ENCODE measurements at places on chromosomes 6 and 20.

DNA sequence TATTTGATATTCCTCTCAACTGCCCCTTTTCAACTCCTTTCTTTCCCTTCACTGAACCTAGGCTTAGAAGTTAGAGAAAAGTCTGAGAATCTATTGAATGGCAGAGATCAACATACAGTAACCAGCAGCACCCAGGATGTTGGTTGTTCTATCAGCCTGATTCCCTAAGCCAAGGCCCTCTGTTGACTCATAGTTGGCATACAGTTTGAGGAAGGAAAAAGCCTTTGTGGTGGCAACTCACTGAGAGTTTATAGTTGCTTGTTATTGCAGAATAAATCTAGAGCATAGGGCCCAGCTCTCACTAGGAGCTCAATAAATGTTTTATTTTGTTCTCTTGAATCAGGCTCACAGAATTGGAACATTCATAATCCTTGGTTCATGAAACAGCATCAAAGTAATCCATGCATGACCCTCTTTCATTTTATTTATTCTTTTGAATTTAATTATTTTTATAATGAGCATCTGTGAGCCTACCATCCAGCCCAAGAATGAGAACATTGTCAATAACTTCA is 119.1 kb upstream of the ADGRF1 start:
- DNase-seq = no peak

DNA sequence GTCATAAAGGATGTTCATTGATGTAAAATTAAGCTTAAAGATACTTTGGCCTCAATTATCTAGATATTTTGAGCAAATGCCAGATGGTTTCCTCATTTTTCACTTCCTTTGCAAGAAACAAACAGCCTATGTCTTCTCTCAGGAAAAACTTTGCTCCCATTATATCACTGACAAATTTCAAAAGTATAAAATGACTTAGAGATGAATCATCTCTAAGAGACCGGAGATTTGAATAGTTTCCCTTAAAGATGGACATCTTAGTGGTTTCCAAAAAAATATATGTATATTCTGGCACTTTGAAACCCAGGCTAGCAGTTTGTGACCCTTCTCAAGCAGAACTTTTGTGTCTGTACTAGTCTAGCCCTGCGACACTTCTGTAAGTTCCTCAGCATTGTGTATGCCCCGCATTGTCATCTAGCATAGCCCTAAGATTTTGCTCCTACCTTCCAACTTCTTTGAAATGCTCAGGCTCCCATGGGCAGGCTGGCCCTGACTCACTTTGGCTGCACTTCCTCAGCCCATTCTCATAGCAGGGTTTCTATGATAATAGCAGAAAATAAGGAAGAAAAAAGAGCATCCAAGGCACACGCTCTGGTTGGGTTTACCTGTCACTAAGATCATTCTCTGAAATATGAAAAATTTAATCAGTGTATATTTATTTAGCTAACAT is 25.7 kb upstream of the POU3F2 start:
- no peak for DNase-seq

DNA sequence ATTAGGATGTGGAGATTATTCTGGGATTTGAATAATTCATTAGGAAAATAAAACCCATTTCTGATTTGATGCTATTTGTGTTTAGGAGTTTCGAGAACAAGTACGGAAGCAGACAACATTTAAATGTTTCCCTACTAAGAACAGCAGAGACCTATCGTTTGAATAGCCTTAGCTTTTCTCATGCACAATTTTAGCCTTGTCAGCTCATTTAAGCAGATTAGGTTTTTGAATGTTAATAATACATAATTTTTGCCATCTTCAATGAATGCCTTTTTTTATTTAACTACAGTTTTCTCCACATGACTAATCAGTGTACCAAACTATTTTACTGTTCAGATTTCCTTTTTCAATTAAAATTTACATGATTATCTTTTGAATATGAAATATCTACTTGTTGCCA is 592.0 kb downstream of the BCKDHB start:
- no peak for DNase-seq

DNA sequence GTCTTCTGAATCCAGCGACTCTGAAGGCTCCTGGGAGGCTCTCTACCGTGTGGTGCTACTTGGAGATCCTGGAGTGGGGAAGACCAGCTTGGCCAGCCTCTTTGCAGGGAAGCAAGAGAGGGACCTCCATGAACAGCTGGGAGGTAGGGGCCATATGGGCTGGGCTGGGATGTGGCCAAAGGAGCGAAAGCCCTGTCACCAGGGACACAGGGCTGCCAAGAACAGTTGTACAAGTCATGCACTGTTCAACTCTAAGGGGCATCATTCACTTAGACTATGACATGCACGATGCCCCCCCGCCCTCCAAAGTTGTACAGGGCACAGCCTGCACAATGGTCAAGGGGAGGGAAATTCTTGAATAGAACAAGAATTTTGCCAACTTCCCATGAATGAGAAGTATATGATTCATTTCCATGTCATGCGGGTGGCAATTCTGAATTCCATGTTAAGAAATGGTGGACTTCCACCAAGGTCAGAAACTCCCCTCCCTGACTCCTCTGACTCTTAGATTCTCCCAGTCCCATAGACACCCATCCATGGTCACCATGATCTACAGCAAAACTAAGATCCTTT is 1.6 kb downstream of the REM1 start:
- DNase-seq = no peak

Data from stimulated activated CD4-positive, alpha-beta T cell treated with anti-CD3 and anti-CD28 coated beads, Interleukin-1b, Interleukin-23, amount 100 ng/mL, for 1 hour (primary cell).